ENCODE measurements at places on chromosomes 2 and 18.

GRCh38 chr2:237882510-237883481 lies 23.4 kb downstream of the RAMP1 start:
- no peak for DNase-seq

DNA sequence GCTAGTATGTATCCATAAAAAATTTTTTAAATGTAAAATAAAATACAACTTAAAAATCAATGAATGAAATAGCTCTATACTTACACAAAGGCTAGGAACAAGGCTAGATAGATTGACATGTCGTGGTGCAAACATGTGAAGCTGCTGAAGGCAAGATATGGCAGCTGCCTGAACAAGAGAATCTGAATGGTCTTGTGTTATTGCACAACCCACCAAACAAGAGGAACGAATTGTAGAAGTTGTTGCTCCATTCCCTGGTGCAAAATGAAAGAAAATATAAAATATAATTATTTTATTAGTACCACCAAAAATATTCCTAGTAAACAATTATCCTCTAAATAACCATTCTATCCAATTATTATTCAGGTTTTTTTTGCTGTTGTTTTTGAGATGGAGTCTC lies 46.4 kb downstream of the HEATR5B start:
- DNase-seq: no peak

- DNase-seq: no peak
Observed at GRCh38 chr2:62293490-62294271, 97.8 kb downstream of the B3GNT2 start.

- peak; percentile 85 for DNase-seq
Observed at GRCh38 chr2:219571311-219572236, at the start of gene OBSL1. Gene OBSL1 (minus strand): TSS chr2:219571539. CDS start chr2:219571232, 307 bp downstream.

All from SJSA1 (cell line).